ENCODE measurements at places on chromosomes 4 and X.

DNA sequence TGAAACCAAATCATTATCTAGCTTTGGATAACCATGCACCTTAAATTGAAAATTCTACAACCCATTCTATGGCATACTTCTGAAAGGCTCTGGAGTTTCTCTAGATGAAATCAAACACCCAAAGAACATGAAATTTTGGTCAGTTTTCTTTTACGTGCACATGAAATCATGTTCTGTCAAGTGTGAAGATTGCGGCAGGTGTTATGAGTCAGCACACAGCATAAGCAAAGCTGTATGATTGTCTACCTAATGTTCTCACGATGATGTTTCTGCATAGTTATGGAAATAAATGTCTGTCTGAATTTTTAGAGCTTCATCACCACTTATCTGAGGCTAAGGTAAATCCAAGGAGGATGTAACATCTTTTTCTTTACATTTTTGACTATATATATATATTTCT is 495.3 kb downstream of the IL1RAPL1 start:
- DNase-seq: no peak

GRCh38 chr4:81404294-81404693 is 67.4 kb downstream of the RASGEF1B start:
- no peak for DNase-seq

GRCh38 chr4:177386278-177386815 is 55.9 kb downstream of the AGA start:
- DNase-seq: no peak

DNA sequence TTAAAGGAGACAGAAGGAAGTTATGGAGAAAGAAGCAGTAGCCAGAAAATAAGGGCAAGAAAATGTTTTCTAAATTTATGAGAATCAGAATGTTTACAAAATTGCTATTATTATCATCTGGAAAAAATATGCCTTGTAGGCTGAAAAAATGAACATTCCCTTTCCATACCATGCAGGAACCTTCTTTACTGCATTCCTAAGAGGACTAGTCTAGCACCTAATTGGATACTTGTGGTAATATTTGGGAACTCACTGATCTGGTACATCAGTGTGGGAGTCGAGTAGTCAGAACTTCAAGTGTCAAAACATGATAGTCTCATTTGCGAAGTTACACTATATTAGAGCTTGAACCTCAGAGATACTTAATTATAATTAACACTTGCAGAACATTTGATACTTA is 51.9 kb downstream of the TET2 start:
- no peak for DNase-seq
